Activated gamma-delta T cell treated with anti-CD3 and anti-CD28 coated beads, Interleukin-2, amount 50 U/mL, for 16 hours (primary cell): ENCODE measurements at places on chromosomes 4 and X.
A peak's percentile ranks its signal among the peaks of the same experiment; 100 is the strongest.

DNA sequence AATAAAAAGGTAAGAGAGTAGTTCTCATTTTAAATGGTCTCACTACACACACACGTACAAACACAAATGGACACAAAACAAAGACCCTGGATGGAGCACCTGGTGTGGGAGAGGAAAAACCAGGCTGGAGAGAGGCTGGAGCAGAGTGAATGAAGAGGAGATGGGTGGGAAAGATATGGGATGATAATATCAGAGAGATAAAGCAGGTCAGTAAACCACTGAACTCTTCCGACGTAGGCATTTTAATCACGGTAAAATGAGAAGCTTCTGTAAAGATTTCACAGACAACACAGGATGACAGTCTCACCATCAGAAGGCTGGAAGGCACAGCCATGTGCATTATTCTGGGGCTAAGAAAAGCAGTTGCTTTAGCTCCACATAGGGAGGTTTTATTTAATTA lies 532.8 kb downstream of the KCNIP4 start:
- DNase-seq, result no peak

GRCh38 chr4:111453216-111453615 lies 692.0 kb upstream of the FAM241A start:
- DNase-seq, result no peak

- no peak for DNase-seq
Measured at GRCh38 chrX:14832586-14832985, 40.3 kb downstream of the FANCB start.

GRCh38 chr4:48307528-48307927 lies 33.8 kb upstream of the SLAIN2 start:
- no peak for DNase-seq

- DNase-seq, result no peak
Measured at GRCh38 chr4:74104145-74104544, 5.2 kb upstream of the CXCL2 start.

DNA sequence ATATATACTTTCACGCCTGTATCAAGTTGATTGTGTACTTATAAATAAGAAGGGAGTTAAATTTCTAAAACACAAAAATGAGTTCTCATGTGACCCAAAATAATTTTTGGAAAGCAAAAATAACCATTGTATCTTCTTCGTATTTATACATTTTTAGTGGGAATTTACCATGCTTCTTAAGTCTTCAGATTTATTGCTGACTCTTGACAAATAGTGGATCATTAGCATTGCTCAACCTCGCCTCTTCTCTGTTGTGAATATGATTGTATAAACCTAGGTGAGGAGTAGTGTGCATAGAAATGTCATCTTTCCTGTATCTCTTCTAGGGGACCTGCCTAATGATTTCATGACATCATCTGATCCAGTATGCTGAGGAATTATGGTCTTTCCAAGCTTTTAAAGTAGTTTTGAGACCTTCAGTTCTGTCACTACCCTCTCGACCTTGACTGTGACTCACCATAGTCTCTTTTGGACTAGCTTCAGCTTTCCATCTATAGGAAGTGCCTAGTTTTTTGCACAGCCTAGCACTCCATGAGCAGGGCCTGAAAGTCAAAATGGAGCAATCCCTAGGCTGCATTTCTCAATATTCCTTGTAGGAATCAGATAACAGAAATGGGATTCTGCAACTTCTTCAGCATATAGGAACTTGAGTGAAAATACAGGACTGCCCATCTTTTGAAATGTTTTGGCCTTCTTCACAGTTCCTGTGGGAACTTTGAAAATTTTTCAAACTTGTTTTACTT lies 157.6 kb downstream of the ARX start:
- no peak for DNase-seq

DNA sequence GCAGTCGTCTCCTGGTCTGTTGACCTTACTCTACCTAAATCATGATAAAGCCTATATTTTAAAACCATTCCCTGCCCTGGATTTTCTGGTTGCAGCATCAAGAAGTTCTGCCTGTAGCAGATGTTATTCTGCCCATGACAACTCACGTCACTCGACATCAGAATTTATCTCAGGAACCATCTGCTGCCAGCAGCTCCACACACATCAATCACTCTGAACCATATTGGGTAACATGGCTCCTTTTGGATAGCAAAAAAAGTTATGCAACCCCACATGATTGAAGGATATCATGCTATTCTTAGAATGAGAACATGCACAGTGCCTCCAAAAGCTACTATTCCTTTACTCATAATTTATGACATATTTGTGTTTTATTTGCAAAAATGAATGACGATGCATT lies 341.4 kb downstream of the DHRSX start:
- no peak for DNase-seq

GRCh38 chrX:47204970-47205369 lies 11.3 kb downstream of the UBA1 start:
- DNase-seq, result no peak

- no peak for DNase-seq
Measured at GRCh38 chrX:40460926-40461325, 119.8 kb upstream of the ATP6AP2 start.

- no peak for DNase-seq
Measured at GRCh38 chr4:5558502-5558901, 149.9 kb downstream of the EVC2 start.

- DNase-seq, result no peak
Measured at GRCh38 chr4:111400741-111401140, 744.5 kb upstream of the FAM241A start.

DNA sequence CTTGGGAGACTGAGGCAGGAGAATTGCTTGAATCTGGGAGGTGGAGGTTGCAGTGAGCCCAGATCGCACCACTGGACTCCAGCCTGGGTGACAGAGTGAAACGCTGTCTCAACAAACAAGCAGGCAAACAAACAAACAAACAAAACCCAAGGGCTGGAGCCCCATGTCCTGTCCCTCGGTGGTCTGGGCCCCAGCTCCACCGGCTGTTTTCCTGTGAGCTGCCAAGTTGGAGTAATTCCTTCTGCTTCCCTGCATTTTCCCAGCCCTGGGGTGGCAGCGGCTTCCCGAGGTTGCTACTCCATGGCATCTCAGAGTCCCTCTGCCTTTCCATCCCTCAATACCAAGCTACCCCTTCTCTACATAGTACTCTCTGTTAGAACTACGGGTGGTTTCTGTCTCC lies 43.2 kb downstream of the RGS12 start:
- DNase-seq, result no peak

- no peak for DNase-seq
Measured at GRCh38 chr4:123980736-123981300, 584.2 kb downstream of the SPRY1 start.

GRCh38 chrX:68180579-68180978 lies 252.7 kb downstream of the OPHN1 start:
- no peak for DNase-seq

DNA sequence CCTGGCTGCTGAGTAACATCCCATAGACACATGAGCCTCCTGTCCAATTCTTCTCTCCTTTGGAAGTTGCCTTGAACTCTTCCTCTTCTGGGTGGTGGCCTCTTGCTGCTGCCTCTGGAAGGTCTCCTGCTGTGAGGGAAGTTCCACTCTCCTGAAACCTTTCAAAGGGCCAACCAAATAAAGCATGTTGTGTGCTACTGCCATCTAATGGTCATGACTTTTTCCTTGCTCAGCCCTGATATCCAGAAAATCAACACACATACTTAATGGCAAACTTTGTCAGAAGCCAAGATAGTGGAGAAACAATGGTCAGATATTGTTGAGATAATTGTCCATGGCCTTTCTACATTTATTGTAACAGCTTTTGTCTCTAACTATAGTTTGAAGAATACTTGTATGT lies 19.1 kb upstream of the ZXDA start:
- DNase-seq, result no peak

GRCh38 chr4:76585897-76586360 lies 150.9 kb downstream of the SHROOM3 start:
- DNase-seq, result peak; percentile 1

- DNase-seq, result no peak
Measured at GRCh38 chr4:118086344-118086743, 52.1 kb downstream of the NDST3 start.

GRCh38 chr4:94305466-94306225 lies 37.0 kb downstream of the HPGDS start:
- DNase-seq, result no peak

DNA sequence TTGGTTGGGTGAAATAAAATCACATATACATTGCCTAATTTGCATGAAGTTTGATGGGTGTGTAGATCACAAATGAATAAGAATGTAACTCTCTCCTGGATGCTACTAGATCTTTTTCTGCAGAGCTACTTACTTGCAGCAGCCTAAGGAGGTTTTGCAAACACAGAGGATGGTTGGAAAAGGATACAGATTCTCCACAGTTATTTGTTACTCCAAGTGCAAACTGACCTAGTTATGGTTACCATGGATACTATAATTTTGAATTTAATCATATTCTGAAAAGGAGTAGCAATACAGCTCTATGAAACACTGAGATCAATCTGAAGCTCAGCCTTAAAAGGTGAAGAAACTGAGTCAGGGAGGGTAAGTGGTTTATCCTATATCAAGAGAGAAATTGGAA lies 9.1 kb upstream of the ARHGEF38 start:
- DNase-seq, result no peak

- no peak for DNase-seq
Measured at GRCh38 chrX:49910344-49910743, 12.1 kb upstream of the CLCN5 start.

DNA sequence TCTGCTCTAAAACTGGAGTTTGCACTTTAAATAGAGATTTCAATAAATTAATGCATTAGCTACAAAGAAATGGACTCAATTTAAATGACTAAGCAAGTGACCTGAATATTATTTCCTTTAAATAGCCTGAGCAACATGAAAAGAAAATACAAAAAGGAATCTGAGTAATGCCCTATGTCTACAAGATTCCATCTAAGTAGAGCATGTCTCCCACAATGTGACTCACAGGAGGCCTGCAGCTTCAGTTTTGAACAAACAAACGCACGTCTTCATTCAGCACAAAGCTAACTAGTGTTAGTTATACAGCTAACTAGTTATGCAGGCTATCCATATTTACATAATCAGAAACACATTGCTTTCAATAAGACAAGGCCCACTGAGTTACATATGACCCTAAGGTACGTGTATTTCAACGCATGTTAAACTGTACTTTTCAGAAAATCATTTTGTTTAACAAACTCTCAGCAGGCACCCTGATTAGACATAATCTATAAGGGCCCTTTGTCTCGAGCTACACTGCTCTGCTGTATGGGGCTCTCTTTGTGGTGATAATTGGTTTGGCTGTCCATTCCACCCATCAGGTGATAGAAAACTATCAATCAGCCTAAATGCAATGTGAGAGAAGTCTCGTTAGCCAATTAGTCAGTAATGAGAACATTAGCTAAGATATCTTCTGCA lies 116.5 kb downstream of the MAML3 start:
- DNase-seq, result no peak

DNA sequence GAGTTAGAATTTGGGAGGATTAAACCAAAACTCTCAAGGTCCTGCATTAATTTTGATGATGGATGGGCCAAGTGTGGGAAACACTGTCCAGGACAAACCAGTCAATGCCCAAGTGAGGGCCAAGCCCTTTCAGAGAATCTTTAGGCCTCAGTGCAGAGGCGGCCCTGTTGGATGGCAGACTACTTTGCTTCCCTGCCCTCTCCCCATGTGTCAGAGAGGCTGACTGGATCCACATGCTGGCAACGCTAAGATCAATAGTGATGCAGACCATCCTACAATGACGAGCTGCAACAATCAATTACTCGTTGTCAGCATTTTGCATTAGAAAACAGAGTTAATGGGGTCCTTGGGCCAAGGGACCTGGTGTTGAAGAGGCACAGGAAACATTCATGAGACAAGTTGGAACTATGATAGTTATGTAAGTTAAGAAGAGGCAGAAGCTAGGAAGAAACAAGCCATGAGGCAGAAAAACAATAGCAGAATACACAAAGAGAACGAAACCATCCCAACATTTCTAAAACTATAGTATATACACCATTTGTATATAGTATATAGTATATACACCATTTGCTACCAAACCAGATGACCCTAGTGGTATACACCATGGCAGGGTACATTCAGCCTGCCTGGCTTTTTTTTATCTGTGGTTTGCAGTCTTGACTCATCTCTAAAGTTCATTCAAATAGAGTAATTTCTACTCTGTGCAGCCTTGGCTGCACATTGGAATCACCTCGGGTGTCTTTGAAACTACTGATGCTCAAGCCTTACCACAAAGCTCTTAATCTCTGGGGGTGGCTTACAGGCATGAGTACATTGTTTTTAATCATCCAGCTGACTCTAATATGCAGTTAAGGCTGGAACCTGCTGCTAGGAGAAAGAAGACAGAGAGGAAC lies 147.7 kb upstream of the GYPA start:
- DNase-seq, result no peak

DNA sequence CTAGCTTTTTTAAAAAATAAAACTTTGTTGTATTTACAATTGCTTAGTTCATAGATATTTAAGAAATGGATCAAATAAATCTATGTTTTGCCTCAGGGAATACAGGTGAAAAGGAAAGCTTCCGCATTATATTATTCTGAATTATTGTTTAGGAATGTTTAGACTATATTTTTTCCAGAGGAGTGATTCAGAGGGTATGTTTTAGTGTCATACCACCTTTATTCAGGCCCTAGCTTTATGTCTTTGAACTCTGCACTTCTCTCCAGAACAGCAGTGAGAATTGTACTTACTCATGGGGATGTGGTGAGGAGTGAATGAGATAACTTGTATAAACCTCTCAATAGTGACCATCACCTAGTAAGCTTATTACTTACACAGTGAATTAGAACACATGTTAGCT lies 14.0 kb downstream of the SLIT2 start:
- DNase-seq, result no peak

GRCh38 chr4:72529148-72529822 lies 39.7 kb downstream of the ADAMTS3 start:
- no peak for DNase-seq

DNA sequence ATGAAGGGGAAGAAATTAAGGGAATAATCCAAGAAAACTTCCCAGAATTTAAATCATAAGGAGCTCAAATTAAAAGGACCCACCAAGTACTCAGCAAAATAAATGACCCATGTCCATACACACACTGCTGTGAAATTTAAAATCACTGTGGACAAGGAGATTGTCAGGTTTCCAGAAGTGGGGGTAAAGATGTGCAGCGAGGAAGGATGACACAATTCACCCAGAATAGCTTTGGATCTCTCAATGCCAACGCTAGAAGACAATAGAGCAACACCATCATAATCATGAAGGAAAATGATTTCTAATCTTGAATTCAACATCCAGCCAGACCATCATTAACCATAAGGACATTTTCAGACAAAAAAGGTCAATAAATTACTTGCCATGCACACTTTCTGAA lies 65.7 kb downstream of the CASK start:
- no peak for DNase-seq

DNA sequence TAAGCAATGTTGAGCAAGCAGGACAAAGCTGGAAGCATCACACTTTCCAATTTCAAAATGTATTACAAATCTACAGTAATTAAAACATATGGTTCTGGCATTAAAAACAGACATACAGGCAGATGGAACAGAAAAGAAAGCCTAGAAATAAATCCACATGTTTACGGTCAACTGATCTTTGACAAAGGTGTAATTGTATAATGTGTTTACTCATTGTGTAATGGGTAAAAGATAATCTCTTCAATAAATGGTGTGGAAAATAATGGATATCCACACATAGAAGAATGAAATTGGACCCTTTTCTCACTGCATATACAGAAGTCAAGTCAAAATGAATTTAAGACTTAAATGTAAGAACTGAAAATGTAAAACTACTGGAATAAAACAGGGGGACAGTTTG lies 394.2 kb downstream of the ANKRD50 start:
- no peak for DNase-seq
